NCI-H187 (cell line): ENCODE measurements at places on chromosomes 7 and 10.
A peak's percentile ranks its signal among the peaks of the same experiment; 100 is the strongest.

GRCh38 chr10:129045599-129045998 is 421.4 kb upstream of the MGMT start:
- no peak for DNase-seq

- DNase-seq: no peak
These were observed 6.9 kb downstream of the GHRHR start for GRCh38 chr7:30970594-30971094.

- no peak for DNase-seq
These were observed 124.0 kb upstream of the ZEB1 start for GRCh38 chr10:31194986-31195385.

- DNase-seq: peak; percentile 83
These were observed 155.0 kb downstream of the PTPRN2 start for GRCh38 chr7:158432369-158433341.

DNA sequence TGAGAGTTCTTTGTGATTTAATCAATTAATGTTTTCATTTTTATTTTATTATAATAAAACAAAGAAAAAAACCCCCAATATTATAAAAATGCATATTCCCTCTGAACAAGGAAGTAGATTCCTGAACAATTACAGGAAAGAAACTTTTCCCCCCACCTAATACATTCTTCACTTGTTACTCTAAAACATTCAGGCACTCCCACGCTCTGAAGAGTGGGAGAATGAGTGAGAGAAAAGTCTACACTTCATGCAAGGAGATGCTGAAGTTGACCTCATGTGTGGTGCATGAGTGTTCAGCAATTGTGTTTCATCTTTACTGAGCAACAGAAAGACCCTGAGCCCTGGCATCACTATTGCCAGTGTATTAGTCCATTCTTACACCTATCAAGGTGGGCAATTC is 244.2 kb upstream of the IGFBP3 start:
- no peak for DNase-seq

GRCh38 chr10:112481602-112482001 is 34.6 kb downstream of the VTI1A start:
- no peak for DNase-seq

DNA sequence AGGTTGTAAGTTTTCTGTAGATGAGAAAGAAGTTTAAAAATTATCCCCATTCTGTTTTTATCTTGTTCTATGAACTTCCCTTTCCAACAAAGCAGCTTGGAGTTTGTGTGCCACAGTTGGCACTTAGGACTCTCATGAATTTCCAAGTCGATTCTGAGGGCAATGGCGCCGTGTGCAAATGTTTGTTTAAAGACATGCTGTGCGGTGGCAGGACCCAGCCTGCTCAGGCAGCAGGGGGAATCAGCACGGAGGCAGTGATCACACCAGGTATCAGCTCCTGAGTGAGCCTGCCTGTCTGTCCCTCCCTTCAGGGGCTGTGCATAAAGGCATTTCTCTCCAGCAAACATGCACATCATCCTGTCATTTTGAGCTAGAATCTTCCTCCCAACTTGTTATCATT is 109.8 kb upstream of the WDR11 start:
- peak; percentile 70 for DNase-seq

DNA sequence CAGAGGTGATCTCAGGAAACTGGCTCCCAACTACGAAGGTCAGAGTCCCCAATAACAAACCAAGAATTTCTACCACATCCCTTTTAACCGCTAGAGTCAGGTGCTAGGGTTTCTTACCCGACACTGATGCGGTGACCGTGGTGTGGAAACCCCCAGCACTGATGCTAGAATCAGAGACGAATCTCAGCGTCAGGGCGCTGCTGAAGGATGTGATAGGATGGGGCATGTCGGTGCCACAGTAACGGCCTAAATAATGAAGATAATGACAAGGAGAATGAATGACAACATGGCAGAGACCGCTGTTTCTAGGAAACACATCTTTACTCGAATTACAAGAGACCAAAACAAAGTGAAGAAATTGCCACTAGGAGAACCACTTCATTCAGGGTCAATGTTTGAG is 131.1 kb upstream of the RSU1 start:
- DNase-seq: no peak

GRCh38 chr7:110531186-110531585 is 559.7 kb upstream of the LRRN3 start:
- no peak for DNase-seq

GRCh38 chr7:94391726-94392392 is 2.8 kb upstream of the COL1A2 start:
- DNase-seq: no peak

GRCh38 chr7:78601728-78602127 is 803.2 kb downstream of the PHTF2 start:
- DNase-seq: no peak

- no peak for DNase-seq
These were observed 28.3 kb downstream of the EMX2 start for GRCh38 chr10:117570880-117571279.

GRCh38 chr7:135717693-135718092 is 10.3 kb downstream of the SLC13A4 start:
- no peak for DNase-seq

DNA sequence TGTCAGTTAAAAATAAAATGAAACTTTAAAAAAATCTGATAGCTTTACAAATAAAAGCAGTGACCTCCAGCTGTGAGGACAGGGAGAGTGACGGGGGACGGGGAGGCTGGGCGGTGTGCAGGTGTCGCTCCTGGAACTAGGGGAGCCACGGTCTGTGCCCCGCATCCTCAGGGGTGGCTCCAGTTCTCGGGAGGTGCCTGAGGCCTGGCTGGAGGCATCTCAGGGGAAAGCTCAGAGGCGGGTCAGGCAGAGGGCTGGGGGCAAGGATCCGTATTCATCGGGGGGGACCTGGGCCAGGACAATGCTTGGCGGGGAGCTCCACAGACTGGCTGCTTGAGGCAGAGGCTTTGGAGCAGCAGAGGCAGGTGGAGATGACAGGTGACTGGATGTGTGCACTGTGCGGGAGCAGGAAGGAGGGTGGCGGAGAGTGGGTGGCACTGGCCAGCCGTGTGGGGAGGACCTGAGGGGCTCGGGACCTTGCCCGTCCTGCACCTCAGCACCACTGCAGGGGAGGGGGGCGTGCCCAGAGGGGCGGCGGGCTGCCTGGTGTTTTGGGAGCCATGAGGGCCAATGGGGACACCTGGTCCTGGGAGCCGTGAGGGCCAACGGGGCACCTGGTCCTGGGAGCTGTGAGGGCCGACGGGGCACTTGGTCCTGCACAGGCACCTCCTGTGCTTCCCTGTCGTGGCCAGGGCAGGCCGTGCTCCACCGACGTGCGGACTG is 13.2 kb downstream of the PWWP2B start:
- no peak for DNase-seq

GRCh38 chr7:80623503-80624252 is 14.8 kb upstream of the CD36 start:
- no peak for DNase-seq

DNA sequence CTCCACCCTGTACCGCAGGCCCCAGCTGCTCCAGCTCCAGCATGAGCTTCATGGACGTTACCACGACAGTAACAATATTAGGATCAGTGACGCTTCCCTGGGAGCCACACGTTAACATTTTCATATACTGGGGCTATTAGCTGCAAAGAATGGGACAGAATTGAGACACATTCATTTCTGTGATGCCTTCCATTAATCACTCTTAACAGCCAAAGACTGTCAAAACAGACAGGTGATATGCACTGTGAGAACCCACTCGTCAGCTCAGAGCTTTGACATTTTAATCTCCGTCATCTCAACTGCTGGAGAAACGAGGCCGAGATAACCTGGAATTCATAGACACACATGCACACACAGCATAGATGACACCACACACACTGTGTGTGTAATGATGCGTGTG is 408.4 kb upstream of the SHH start:
- DNase-seq: no peak

- no peak for DNase-seq
These were observed 325.9 kb downstream of the GFRA1 start for GRCh38 chr10:115947104-115947503.

DNA sequence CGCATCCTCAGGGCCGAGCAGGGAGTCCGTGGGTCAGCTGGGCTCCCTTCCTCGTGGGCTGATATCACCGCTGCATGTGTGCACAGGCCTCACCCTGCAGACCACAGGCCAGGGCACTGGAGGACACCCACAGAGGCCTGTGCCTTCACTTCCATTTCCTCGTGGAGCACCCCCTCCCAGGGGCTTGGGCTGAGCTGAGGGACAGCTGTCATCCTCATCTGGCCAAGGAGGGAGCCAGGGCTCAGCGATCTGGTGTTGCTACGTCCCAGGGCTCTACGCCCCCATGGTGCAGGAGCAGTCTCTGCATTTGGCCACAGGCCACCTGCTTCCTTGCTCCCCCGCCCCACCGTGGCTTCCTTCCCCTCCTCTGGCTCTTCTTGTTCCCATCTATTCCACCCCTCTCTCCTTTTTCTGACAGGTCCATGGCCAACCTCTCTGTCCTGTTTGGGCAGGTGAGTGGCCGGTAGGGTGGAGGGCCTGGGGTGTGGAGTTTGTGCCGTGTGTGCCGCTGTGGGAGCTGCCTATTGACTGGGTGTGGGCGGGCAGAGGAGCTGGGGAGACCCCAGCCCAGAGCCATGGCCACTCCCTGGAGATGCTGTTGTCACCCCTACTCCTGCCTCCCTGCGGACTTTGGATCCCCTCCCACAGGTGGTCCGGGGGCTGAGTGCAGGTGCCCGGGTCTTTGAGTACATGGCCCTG is 8.3 kb upstream of the ASIC3 start:
- no peak for DNase-seq

- DNase-seq: peak; percentile 41
These were observed 6.0 kb downstream of the MBLAC1 start for GRCh38 chr7:100132697-100133151.

GRCh38 chr10:77939561-77940001 is 13.0 kb upstream of the DLG5 start:
- no peak for DNase-seq

DNA sequence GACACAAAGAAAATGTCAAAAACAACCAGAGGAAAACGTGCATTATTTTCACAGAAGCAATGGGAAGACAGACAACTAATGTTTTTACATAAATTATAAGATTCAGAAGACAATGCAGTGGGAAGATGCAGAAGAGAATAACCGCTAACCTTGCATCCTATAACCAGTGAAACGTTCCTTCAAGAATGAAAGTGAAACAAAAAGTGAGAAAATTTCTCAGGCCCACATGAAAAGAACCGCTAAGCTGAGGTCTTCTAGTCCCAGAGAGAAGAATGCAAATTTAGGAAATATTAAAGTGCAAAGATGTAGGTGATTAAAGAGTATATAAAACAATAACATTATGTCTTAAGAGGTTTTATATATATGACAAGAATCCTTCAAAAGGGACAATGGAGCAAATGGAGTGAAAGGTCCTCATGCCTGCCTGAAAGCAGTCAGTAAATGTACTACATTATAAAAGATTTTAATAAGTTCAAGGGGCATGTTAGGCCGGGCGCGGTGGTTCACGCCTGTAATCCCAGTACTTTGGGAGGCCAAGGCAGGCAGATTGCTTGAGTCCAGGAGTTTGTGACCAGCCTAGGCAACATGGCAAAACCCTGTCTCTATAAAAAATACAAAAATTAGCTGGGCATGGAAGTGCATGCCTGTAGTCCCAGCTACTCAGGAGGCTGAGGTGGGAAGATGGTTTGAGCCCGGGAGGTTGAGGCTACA is 43.1 kb upstream of the DDC start:
- DNase-seq: no peak

GRCh38 chr7:155741082-155741481 is 71.2 kb downstream of the SHH start:
- no peak for DNase-seq

DNA sequence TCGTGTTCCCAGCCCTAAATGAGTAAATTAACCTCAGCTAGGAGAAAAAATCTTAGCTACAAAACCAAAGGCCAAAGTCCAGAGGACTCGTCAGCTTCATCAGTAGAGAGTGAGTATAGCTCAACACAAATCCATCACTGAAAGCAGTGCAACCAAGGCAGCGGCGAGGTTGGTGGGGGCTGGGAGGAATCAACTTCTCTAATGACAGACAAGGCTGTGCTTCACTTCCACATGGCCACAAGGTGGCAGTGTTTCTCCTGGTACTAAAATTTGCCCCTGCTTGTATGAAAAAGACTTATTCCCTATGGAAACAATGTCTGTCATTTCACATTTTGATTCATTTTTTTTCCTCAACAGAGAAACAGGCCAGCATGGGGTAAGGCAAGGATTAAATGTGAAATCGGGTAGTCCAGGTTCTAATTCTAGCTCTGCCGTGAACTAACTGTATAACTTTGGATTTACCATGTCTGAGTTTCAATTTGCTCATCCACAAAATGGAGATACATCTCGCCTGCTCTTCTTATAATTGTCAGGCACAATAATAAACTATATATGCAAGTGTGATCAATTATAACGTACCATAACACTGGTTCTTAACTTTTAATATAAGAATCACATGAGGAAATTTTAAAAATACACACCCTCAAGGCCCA is 39.3 kb downstream of the FAS start:
- DNase-seq: no peak

- no peak for DNase-seq
These were observed 21.6 kb downstream of the SEC31B start for GRCh38 chr10:100498059-100498458.

DNA sequence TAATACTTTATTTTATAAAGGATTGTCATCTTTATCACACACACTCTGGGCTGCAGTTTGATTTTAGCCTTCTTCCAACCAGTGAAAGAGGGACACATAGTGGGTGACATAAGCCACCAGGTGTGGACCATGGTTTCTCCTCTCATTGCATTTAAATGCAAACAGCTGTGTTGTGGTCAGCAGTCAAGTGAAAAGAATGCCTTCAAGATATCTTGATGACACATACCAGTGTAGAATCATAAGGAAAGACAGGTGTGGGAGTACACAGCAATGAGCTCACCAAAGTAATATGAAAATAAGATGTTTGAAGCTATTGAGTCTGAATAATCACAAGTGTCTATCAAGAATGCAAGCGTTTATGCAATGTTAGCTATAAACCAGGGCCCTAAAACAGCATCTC is 580.0 kb downstream of the XPNPEP1 start:
- no peak for DNase-seq

- DNase-seq: no peak
These were observed 162.0 kb downstream of the KLF6 start for GRCh38 chr10:3622845-3623621.

GRCh38 chr10:124694481-124695220 is 49.5 kb downstream of the FAM53B start:
- DNase-seq: peak; percentile 13

GRCh38 chr10:13587391-13587790 is 626 bp downstream of the PRPF18 start:
- no peak for DNase-seq

DNA sequence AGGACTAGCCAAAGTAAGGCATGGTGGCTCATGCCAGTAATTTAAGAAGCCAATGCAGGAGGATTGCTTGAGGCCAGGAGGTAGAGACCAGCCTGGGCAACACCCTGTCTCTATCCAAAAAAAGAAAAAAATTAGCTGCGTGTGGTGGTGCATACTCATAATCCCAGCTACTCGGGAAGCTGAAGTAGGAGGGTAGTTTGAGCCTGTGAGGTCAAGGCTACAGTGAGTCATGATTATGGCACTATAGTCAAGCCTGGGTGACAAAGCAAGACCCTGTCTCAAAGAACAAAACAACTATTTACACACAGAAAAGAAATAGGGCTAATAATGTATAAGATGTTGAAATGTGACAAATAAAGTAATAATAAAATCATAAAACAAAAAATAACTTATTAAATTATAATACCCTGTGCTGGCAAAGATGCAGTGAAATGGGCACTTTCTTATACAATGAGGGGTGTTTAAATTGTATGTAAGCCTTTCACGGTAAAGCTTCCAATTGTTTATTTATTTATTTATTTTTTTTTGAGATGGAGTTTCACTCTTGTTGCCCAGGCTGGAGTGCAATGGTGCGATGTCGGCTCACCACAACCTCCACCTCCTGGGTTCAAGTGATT is 175.2 kb downstream of the TPST1 start:
- DNase-seq: no peak
